Activated naive CD4-positive, alpha-beta T cell treated with anti-CD3 and anti-CD28 coated beads, Interleukin-2, amount 10 ng/mL, durations not matched to agents 7 days and 5 days (primary cell): ENCODE measurements at places on chromosomes 1 and 21.

DNA sequence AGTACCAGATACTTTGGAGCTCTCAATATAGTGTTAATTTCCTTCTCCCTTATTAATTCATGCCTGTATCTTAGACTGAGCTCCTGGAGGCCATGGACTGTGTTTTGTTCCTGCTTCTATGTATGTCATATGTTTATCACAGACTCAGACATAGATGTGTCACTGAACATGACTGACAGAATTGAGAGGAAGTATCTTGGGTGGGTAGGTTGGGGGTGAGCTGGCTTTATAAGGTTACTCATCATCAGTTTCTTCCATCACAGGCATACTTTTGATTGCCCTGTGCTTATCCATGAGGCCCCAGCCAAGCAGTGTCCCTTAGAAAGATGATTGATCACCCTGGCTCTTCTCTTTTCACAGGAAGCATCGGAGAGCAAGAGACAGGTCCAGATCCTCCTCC is 5.6 kb upstream of the SH3D21 start:
- DNase-seq, result no peak

- no peak for DNase-seq
Measured at GRCh38 chr1:156080863-156081179, 1.4 kb downstream of the MEX3A start.

GRCh38 chr1:94851571-94851970 is 31.4 kb downstream of the SLC44A3 start:
- no peak for DNase-seq

- no peak for DNase-seq
Measured at GRCh38 chr1:48870596-48870995, 93.9 kb upstream of the BEND5 start.

DNA sequence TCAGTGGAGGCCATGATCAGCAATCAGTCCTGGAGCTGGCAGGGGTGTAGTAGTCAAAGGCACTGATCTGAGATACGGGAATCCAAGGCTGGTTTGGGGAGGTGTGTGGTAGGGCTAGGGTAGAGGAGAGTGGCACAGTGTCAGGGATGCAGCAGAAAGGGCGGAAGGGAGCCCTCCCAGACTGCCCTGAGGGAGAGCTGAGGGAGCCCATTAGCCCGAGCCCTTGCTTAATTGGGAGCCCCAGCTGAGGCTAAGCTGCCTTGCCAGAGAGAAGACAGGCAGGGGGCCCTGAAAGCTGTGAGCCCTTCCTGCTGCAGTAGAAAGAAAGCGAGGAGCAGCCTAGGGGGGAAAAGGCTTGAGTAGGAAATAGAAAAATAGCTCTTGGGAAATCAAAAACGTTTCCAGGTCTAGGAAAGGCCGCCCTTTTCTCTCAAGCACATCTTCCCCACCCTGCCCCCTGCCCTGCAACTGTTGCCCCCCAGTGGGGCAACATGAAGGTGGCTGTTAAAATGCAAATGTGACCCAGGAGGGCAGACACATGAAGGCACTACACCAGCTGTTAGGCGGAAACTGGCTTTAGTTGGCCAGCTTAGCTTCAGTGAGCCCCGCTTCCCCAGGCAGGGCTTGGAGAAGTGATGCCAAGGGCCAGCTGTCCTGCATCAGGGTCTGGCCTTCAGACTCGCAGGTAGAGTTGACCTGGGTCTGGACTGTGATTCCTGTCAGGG is 106.2 kb downstream of the UCK2 start:
- no peak for DNase-seq

DNA sequence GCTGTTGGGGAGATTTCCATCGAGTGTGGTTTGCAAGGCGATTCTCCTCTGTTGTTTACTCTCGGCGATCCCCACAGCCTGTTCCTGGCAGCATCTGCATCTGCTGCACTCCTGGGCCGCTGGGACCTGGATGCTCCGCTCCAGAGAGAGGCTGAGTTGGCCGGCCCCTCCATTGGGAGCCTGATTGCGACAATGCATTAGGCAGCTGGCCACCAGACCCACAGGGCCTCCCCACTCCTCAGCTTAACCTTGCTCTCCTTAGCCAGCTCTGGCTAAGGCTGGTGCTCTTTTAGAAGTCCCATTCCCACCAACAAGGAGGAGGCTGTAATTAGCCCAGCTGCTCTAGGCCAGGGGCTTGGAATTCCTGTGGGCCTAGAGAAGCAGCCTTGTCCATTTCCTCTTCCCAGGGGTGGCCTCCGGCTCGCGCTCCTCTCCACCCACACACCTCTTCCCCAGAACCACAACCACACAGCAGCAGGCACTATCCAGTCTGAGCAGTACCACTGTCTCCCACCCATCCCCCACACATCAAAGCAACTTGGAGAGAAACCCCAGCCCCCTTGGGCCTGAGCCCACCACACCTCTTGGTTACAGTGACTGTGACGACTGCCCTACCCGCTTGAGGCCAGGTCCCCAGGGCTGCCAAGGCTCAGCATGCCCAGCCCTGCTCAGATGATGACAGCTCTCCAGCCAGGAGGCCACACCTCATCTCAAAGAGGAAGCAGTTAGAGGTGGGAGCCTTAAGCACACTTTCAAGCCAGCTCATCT is 193.8 kb upstream of the EDN2 start:
- DNase-seq, result peak; percentile 41

DNA sequence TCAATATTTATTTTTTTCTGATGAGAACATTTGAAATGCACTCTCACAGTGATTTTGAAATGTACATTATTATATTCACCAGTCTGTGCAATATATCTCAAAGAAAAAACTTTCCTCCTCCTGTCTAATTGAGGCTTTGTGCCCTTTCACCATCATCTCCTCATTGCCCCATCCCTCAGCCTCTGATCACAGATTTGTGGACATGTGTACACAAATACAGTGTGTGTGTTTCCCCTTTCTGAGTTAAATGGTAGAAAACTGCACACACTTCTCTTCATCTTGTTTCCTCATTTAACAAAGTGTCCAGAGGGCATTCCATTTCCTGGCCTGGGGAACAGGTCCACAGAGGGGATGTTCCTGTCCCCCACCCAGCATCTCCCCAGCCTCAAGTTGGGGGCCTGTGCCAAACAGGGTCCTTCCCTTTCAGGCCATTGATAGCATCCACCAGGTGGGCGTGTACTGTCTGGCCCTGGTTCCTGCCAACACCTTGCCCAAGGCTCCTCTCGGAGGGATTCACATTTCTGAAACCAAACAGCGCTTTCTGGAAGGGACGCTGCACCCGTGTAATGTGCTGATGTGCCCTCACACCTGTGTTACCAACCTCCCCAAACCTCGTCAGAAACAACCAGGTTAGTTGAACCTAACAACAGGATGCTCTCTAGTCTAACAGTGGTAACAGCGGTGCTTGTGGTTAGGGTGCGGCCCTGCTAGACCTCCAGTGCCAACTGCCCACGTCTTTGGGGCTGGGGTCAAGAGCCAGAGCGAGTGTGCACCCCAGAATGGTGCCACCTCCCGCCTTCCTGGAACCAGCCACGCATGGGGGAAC is 54.6 kb downstream of the S100B start:
- peak; percentile 80 for DNase-seq

- peak; percentile 76 for DNase-seq
Measured at GRCh38 chr1:67685558-67686266, 711 bp downstream of the GADD45A start.

DNA sequence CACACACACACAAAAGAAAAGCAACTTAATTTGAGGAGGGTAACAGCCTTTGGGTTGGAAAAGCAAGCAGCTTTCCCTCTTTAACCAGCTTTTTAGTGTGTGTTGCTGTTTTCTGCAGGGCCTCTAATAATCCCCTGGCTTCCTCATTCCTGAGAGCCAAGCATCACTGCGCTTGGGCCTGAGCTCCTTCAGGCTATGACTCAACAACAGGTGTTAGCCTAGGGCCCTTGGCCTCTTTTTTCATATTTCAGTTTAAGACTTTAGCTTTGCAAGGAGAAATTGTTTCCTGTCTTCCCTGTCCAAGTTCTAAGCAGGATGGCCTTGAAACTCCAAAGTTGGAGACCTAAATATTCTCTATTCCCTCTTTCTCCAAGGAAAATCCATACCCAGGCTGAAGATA is 26.2 kb upstream of the SNX27 start:
- DNase-seq, result no peak

- DNase-seq, result no peak
Measured at GRCh38 chr1:203351037-203351625, at the start of gene FMOD. TSS of gene FMOD (minus strand) at chr1:203351122. CDS start at chr1:203348270, 2,852 bp downstream.

DNA sequence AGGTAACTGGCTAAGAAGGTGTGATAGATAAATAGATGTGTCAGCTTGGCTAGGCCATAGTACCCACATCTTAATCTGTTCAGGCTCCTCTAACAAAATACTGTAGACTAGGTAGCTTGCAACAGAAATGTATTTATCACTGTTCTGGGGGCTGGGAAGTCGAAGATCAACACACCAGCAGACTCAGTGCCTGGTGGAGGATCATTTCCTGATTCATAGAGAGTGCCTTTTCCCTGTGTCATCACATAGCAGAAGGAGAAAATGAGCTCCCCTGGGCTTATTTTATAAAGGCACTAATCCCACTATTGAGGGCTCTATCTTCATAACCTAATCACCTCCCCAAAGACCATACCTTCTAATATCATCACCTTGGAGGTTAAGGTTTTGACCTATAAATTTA is 532.7 kb upstream of the OLFM3 start:
- DNase-seq, result no peak

DNA sequence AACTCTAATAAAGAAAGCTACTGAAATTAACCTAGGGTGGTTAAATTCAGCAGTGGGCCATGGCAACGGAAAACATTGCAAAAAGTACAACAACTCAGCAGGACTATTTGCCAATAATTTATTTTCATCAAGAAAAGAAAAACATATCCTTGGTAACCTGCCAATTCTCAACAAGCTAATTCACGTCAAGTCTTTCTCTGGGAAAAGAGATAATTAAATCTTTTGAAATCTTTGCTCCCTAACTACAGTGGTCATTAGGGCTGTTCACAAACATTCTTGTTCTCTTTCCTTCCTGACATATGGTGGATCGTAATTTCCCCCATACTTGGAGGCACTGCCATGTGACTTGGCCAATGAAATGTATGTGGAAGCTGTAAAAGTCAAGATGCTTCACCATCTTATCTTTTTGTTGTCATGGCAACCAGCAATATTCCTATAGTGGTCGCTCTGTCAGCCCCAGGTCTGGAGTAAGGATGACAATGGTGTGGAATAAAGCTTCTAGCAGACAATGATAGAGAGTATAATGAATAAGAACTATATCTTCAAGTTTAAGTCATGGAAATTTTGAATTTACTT is 29.6 kb upstream of the ZNF326 start:
- DNase-seq, result no peak

GRCh38 chr1:150808121-150808520 is at the start of gene CTSK:
TSS of gene CTSK (minus strand) at chr1:150808260. CDS start at chr1:150806805, 1,455 bp downstream.
- DNase-seq, result no peak

DNA sequence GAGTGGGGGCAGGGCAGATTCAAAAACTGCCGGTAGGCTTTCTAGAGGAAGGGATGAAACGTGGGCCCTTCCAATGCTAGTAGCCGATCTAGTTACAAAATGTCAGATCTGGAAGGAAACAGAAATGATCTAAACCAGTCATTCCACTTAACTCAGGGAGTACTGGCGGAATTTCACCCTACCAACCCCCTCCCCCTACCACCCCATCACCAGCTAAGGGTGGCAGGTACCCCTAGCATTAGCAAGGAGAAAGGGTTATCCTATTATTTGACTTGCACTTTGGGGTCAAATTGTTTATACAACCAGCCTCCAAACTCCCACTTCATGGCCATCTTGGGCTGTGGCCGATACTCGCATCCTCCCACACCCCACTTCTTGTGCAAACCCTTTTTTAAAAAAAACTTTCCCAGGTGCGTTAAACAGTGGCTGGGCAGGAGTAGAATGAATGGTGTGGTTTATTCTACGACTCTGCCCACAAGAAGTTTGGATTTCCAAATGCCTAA is 644 bp upstream of the MRPL24 start:
- no peak for DNase-seq

DNA sequence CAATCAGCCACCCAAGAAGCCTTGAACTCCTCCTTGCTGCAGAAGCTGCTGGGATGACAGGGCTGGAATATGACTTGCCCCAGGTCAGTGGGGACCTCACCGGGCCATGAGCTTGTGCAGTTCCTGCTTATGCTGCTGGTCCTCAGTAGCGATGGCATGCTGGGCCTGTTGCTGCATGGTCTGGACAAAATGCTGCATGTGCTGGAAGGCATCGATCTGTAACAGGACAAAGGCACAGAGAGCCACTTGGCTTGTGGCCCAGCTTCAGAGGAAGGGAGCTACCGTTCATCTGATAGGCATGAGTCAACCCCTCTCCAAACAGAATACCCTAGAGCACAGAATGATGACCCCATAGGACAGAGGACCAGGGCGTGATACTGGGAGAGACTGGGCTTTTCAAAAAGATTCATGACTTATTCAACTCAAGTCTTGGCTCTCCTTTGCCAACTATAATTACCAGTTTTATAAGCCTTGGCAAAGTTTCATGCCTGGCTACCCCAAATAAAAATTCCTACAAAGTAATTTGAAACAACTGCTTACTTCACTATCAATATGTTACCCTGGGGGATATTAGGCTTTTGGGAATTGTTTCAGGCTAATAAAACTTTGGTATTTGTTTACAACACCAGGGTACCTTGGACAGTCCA is 34.7 kb upstream of the EXOSC10 start:
- no peak for DNase-seq

- DNase-seq, result no peak
Measured at GRCh38 chr21:20537130-20537529, 461.1 kb upstream of the NCAM2 start.

GRCh38 chr1:244046907-244047611 is 4.0 kb upstream of the ZBTB18 start:
- no peak for DNase-seq

GRCh38 chr1:88375977-88376376 is 308.1 kb upstream of the PKN2 start:
- no peak for DNase-seq

DNA sequence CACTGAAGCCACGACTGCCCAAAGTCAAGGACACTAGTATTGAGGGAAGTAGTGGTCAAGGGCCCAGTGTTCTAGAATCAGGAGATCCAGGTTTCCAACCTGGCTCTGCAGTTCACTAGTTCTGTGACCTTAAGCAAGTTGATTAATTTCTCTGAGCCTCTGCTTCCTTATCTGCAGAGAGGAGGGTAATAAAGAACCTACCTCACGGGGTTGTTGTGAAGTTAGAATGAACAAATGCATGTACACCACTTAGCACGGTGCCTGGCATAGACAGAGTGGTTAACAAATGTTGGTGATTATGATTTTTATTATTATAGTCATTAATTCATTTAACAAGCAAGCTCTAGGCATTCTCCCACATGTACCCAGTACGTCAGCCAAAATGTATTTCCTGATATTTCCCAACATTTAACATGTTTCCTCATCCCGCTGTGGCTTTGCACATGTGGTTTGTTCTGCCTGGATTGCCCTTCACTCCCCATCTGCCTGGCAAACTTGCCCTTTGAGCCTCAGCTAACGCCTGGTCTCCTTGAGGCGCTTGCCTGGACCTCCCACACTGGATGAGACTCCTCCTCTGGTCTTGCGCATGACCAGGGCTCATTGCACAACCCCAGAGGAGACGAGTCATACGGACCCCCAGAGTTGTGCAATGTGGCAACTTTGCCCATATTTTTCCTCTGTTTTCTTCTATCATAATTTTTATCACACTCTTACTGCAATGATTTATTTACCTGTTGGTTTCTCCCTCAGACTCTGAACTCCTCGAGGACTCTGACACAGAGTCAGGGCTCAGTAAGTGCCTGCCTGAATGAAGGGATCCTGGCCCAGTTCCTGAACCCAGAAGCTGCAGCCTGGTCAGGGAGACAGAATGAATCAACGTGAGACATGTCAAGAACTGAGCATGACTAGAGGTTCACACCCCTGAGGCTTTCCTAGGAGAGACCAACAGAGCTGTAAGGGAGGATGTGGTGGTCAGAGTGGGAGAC is 20.7 kb upstream of the MFSD2A start:
- no peak for DNase-seq
